ENCODE measurements at places on chromosomes 4 and X. TPM values are rescaled to one million over a fixed set of nuclear protein-coding genes. Genes with fewer than 3 reads are reported as not detected.

The GLRA2 gene
- not detected for total RNA-seq

The UNC5C gene
- 8.2 TPM for total RNA-seq

The ZXDA gene
- total RNA-seq: 3.9 TPM

The LUZP4 gene
- total RNA-seq: not detected

The SPANXN4 gene
- total RNA-seq: not detected

The CDKL5 gene
- total RNA-seq: 1.2 TPM

The SPINK2 gene
- not detected for total RNA-seq

The ZFP42 gene
- 0.05 TPM for total RNA-seq

The OPN1LW gene
- total RNA-seq: not detected

GRCh38 chr4:6374575-6374974, 97.8 kb downstream of the PPP2R2C start:
- no peaks in the 10 kb centered on the region for H3K36me3 ChIP-seq
- no peak for DNase-seq
- no peak overlapping the region for H3K4me3 ChIP-seq
- no peaks in the 10 kb centered on the region for H3K4me1 ChIP-seq
- no peak overlapping the region for H3K27ac ChIP-seq

- H3K27ac ChIP-seq: peak overlapping the region; percentile 89
- no peaks in the 10 kb centered on the region for H3K27me3 ChIP-seq
- H3K4me3 ChIP-seq: no peak overlapping the region
- no peak for DNase-seq
- H3K4me1 ChIP-seq: peaks cover 37% of the 10 kb centered on the region
Measured at GRCh38 chrX:153888344-153888743, 2.4 kb upstream of the L1CAM start.

DNA sequence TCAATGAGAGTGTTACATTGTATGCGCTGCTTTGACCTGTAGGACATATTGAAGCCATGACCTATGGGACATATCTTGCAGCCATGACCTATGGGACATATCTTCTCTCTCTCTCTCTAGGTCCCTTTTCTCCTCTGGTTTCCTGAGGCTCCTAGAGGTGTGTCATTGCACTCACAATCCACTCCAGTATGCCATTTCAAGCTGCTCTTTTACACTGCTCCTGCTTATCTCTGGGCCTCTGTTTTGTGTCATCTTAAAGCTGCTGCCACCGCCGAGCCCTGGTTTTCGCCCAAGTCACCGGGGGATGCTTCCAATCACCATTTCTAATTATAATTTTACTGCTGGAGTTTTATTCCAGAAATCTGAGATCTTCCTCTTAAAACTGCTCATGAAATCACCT, 336.1 kb downstream of the GALNTL6 start:
- H3K27me3 ChIP-seq: no peaks in the 10 kb centered on the region
- no peaks in the 10 kb centered on the region for H3K4me1 ChIP-seq
- H3K27ac ChIP-seq: no peak overlapping the region
- no peaks in the 10 kb centered on the region for H3K36me3 ChIP-seq
- DNase-seq: no peak

- DNase-seq: no peak
- no peaks in the 10 kb centered on the region for H3K4me1 ChIP-seq
- no peaks in the 10 kb centered on the region for H3K36me3 ChIP-seq
- no peaks in the 10 kb centered on the region for H3K27me3 ChIP-seq
- no peak overlapping the region for H3K4me3 ChIP-seq
Measured at GRCh38 chr4:27020603-27021002, 160.0 kb downstream of the STIM2 start.

DNA sequence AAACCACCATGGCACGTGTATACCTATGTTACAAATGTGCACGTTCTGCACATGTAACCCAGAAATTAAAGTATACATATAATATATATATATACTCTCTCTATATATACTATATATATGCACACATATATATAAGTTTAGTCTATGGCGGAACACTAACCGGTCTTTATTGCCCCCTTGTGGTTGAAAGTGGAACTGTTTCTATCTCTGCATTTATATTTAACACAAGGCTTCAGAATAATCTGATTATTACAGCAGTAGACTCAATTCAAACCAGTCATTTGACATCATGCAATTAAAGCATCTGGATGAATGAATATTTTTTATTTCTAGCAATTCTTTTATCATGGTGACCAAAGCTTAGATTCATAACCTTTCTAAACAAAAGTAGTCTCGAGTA, 14.6 kb downstream of the RAB9B start:
- H3K4me1 ChIP-seq: no peaks in the 10 kb centered on the region
- peak; percentile 46 for DNase-seq
- H3K4me3 ChIP-seq: no peak overlapping the region
- no peaks in the 10 kb centered on the region for H3K27me3 ChIP-seq

- H3K4me3 ChIP-seq: no peak overlapping the region
- no peak overlapping the region for H3K27ac ChIP-seq
- H3K27me3 ChIP-seq: no peaks in the 10 kb centered on the region
- DNase-seq: no peak
Measured at GRCh38 chr4:61996943-61997342, 796.8 kb downstream of the ADGRL3 start.

- H3K4me1 ChIP-seq: no peaks in the 10 kb centered on the region
- H3K36me3 ChIP-seq: no peaks in the 10 kb centered on the region
- no peak overlapping the region for H3K4me3 ChIP-seq
- H3K27me3 ChIP-seq: no peaks in the 10 kb centered on the region
Measured at GRCh38 chr4:124061413-124061812, 651.1 kb downstream of the ANKRD50 start.

DNA sequence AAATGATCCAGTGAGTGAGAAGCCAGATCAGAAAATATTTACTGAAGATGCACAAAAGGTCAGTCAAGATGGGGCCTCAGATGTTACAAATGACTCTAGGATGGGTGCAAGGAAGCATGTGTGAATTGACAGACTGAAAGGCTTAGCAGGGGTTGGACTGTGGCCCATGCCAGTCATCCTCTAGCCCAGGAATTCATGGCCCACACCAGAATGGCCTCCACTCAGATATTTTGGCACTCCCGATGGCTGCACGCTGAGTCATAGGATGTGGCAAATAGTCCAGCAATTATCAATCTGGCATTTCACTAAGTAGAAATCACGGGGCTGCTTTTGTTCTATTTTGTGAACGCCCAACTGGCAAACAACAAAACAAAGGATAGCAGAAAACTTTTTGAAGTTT, 406.5 kb downstream of the IQCM start:
- DNase-seq: no peak
- no peaks in the 10 kb centered on the region for H3K27me3 ChIP-seq
- H3K4me3 ChIP-seq: no peak overlapping the region
- H3K27ac ChIP-seq: no peak overlapping the region
- H3K4me1 ChIP-seq: no peaks in the 10 kb centered on the region
- H3K36me3 ChIP-seq: no peaks in the 10 kb centered on the region

- DNase-seq: no peak
- no peaks in the 10 kb centered on the region for H3K27me3 ChIP-seq
- H3K36me3 ChIP-seq: no peaks in the 10 kb centered on the region
- H3K4me1 ChIP-seq: no peaks in the 10 kb centered on the region
Measured at GRCh38 chr4:106679063-106679462, 310.5 kb upstream of the GIMD1 start.

- no peaks in the 10 kb centered on the region for H3K4me1 ChIP-seq
- H3K27me3 ChIP-seq: no peaks in the 10 kb centered on the region
Measured at GRCh38 chrX:72609313-72609712, 36.7 kb upstream of the HDAC8 start.

- no peaks in the 10 kb centered on the region for H3K36me3 ChIP-seq
- no peaks in the 10 kb centered on the region for H3K27me3 ChIP-seq
- DNase-seq: no peak
- no peaks in the 10 kb centered on the region for H3K4me1 ChIP-seq
Measured at GRCh38 chrX:42934020-42934726, 156.2 kb upstream of the PPP1R2C start.

DNA sequence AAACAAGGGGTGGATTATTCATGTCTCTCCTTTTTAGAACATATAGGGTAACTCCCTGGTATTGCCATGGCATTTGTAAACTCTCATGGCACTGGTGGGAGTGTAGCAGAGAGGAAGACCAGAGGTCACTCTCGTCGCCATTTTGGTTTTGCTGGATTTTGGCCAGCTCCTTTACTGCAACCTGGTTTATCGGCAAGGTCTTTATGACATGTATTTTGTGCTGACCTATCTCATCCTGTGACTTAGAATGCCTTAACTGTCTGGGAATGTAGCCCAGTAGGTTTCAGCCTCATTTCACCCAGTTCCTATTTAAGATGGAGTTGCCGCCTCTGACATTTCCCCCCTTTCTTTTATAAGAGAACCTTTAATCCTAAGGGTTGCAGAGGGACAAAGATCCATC, 45.8 kb downstream of the MGST2 start:
- H3K4me3 ChIP-seq: no peak overlapping the region
- no peak overlapping the region for H3K27ac ChIP-seq
- H3K27me3 ChIP-seq: no peaks in the 10 kb centered on the region
- no peak for DNase-seq
- no peaks in the 10 kb centered on the region for H3K36me3 ChIP-seq

GRCh38 chr4:86855572-86855971, 6.4 kb upstream of the SLC10A6 start:
- H3K27ac ChIP-seq: no peak overlapping the region
- H3K36me3 ChIP-seq: no peaks in the 10 kb centered on the region
- H3K4me1 ChIP-seq: no peaks in the 10 kb centered on the region

- DNase-seq: no peak
- no peaks in the 10 kb centered on the region for H3K27me3 ChIP-seq
- no peak overlapping the region for H3K4me3 ChIP-seq
- no peaks in the 10 kb centered on the region for H3K4me1 ChIP-seq
- H3K36me3 ChIP-seq: no peaks in the 10 kb centered on the region
Measured at GRCh38 chr4:123748806-123749205, 352.2 kb downstream of the SPRY1 start.

DNA sequence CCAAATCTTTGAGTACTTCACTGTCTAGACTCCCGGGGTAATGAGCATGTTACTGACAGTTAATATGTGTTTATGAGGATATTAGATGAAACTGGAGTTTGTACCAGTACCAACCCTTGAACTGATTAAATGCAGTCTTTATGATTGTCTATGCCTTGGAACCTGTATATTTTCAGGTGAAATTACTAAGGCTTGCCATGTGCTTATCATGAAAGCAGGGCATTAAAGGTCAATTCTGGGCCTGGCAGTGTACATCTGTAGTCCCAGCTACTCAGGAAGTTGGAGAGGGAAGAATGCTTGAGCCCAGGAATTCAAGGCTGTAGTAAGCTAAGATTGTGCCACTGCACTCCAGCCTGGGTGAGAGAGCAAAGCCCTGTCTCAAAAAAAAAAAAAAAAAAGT, 27.6 kb downstream of the PHEX start:
- H3K4me3 ChIP-seq: no peak overlapping the region
- no peak for DNase-seq
- H3K36me3 ChIP-seq: no peaks in the 10 kb centered on the region
- no peaks in the 10 kb centered on the region for H3K4me1 ChIP-seq
- no peaks in the 10 kb centered on the region for H3K27me3 ChIP-seq
- no peak overlapping the region for H3K27ac ChIP-seq

DNA sequence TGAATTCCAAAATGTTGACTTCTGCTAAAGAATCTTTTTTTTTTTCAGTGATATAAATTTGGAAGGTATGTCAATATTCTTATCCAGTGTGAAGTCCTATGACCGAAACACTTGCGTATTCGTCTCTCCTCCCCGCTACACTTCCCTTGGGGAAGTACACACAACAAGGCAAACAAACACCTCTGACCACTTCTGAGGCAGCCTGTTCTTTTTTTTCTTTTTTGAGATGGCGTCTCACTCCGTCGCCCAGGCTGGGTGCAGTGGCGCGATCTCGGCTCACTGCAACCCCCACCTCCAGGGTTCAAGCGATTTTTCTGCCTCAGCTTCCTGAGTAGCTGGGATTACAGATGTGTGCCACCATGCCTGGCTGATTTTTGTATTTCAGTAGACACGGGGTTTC, 78.1 kb upstream of the DHRSX start:
- peaks cover 5% of the 10 kb centered on the region for H3K27me3 ChIP-seq
- H3K36me3 ChIP-seq: no peaks in the 10 kb centered on the region
- H3K27ac ChIP-seq: no peak overlapping the region
- no peaks in the 10 kb centered on the region for H3K4me1 ChIP-seq
- no peak for DNase-seq

GRCh38 chrX:74023203-74023602, 280.8 kb upstream of the ZCCHC13 start:
- H3K27me3 ChIP-seq: no peaks in the 10 kb centered on the region
- no peaks in the 10 kb centered on the region for H3K4me1 ChIP-seq
- H3K4me3 ChIP-seq: no peak overlapping the region
- no peak for DNase-seq
- no peaks in the 10 kb centered on the region for H3K36me3 ChIP-seq

DNA sequence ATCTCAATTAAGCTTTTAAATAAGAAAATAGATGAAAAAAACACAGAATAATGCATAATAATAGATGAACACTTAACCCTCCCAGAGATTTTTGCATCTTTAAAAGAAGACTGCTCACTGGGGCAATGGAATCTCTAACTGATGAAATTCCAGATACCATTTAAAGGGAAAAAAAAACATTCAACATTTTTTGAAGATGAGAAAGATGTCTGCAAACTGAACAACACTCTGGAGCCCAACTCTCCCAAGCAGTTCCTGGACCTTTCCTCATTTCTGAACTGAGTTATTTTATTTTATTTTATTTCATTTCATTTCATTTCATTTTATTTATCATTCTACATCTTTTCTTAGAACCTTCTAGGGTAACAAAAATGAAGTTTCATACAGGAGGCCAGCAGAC, 90.7 kb downstream of the CORIN start:
- no peak overlapping the region for H3K27ac ChIP-seq
- H3K4me1 ChIP-seq: no peaks in the 10 kb centered on the region
- H3K36me3 ChIP-seq: no peaks in the 10 kb centered on the region

- H3K4me1 ChIP-seq: no peaks in the 10 kb centered on the region
- H3K4me3 ChIP-seq: no peak overlapping the region
- no peaks in the 10 kb centered on the region for H3K27me3 ChIP-seq
- no peak overlapping the region for H3K27ac ChIP-seq
Measured at GRCh38 chr4:80751200-80751599, 279.3 kb upstream of the BMP3 start.

GRCh38 chr4:87053802-87054767, 119.3 kb downstream of the AFF1 start:
- no peaks in the 10 kb centered on the region for H3K27me3 ChIP-seq
- H3K27ac ChIP-seq: no peak overlapping the region
- H3K4me3 ChIP-seq: no peak overlapping the region
- no peaks in the 10 kb centered on the region for H3K4me1 ChIP-seq

DNA sequence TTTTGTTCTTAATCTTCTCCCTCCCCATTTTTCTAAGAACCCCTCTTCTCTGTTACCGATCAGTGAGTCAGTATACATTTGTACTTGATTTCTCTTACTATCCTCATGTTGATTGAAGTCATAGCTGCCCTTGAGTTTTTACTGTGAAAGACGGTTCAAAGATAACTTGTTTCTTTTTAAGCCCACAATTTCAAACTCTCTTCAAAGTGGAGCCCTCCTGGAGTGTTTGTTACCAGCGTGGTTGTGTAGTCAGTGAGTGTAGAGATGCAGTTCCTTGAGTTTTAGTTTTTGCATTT, 7.9 kb downstream of the PPP1R3F start:
- no peaks in the 10 kb centered on the region for H3K27me3 ChIP-seq
- no peaks in the 10 kb centered on the region for H3K36me3 ChIP-seq

All from Panc1 (cell line).